K562 (cell line): ENCODE measurements at places on chromosomes 4 and X. TPM values are rescaled to one million over a fixed set of nuclear protein-coding genes. Genes with fewer than 3 reads are reported as not detected.

DNA sequence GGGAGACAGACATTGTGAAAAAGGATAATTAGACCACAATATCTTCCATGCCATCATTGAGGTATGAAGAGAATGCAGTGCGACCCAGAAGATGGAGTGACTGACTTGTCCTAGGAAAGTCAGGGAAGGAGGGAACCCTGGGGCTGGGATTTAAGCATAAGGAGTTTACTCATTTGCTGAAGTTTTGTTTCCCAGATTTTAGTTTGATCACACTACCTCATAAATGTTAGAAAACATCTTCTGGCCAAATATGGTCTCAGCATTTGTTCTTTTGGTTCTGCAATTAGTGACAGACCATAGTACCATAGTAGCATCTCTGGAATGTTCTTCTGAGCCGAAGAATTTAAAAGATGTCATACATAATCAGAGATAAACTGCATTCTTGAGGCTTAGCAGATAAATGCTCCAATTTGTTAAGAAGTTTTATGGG is 96.5 kb upstream of the PGRMC2 start:
- peaks cover 23% of the 10 kb centered on the region for H3K4me1 ChIP-seq
- no peak overlapping the region for H3K27ac ChIP-seq
- H3K4me3 ChIP-seq: no peak overlapping the region
- H3K27me3 ChIP-seq: no peaks in the 10 kb centered on the region
- DNase-seq: no peak

Gene F11
- not detected in 2 replicates for total RNA-seq

GRCh38 chrX:125778261-125778660 is 387.8 kb downstream of the DCAF12L2 start:
- no peaks in the 10 kb centered on the region for H3K27me3 ChIP-seq
- no peak overlapping the region for H3K4me3 ChIP-seq
- DNase-seq: no peak
- no peaks in the 10 kb centered on the region for H3K4me1 ChIP-seq

Gene DCAF8L1
- not detected in 2 replicates for total RNA-seq

Gene SLC9B2
- total RNA-seq: 14.6 and 15.0 TPM in 2 replicates

Gene UBE2K
- 103 and 121 TPM in 2 replicates for total RNA-seq

GRCh38 chr4:110663738-110664444 is 41.0 kb upstream of the PITX2 start:
- no peak for DNase-seq
- H3K27ac ChIP-seq: no peak overlapping the region
- no peaks in the 10 kb centered on the region for H3K4me1 ChIP-seq
- H3K4me3 ChIP-seq: no peak overlapping the region
- no peaks in the 10 kb centered on the region for H3K36me3 ChIP-seq

- no peak overlapping the region for H3K27ac ChIP-seq
- DNase-seq: no peak
- H3K4me3 ChIP-seq: no peak overlapping the region
- H3K36me3 ChIP-seq: no peaks in the 10 kb centered on the region
- H3K27me3 ChIP-seq: no peaks in the 10 kb centered on the region
Measured at GRCh38 chrX:114959729-114960128, 57.7 kb downstream of the IL13RA2 start.

Gene NXF3
- 0.40 TPM in 1 of 2 replicates, not detected in the other for total RNA-seq

Gene KIT
- total RNA-seq: 1.00 and 1.1 TPM in 2 replicates

Gene NKX6-1
- not detected in 2 replicates for total RNA-seq

DNA sequence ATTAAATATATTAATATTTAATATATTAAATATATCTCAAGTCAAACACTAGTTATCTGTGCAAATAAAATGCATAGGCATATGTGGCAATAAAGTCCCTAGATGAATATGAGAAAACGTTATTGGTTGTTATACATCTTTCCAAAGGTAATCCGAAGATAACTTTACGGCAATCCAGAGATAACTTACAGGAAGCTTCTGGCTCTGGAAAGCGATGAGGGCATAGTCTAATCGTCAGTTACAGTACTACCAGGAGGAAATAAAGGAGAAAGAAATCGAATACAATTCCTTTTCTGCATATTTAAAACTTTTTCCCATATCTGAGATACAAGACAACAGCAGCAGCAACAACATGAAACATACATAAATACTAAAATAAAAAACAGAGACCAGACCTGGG is 35.3 kb downstream of the CNOT6L start:
- no peak for DNase-seq
- no peak overlapping the region for H3K27ac ChIP-seq
- no peak overlapping the region for H3K4me3 ChIP-seq
- no peaks in the 10 kb centered on the region for H3K36me3 ChIP-seq
- no peaks in the 10 kb centered on the region for H3K27me3 ChIP-seq

- H3K27ac ChIP-seq: no peak overlapping the region
- no peaks in the 10 kb centered on the region for H3K36me3 ChIP-seq
- H3K27me3 ChIP-seq: no peaks in the 10 kb centered on the region
- no peak for DNase-seq
- H3K4me3 ChIP-seq: no peak overlapping the region
- no peaks in the 10 kb centered on the region for H3K4me1 ChIP-seq
Measured at GRCh38 chr4:163955288-163955687, 460.8 kb downstream of the TMA16 start.

- no peaks in the 10 kb centered on the region for H3K36me3 ChIP-seq
- no peak overlapping the region for H3K4me3 ChIP-seq
- no peak for DNase-seq
- no peaks in the 10 kb centered on the region; the same call in 2 of the 3 replicates for H3K27me3 ChIP-seq
- no peaks in the 10 kb centered on the region for H3K4me1 ChIP-seq
Measured at GRCh38 chr4:170011921-170012628, 14.1 kb downstream of the MFAP3L start.

Gene FGFR3
- 47.8 and 60.4 TPM in 2 replicates for total RNA-seq

Gene IQSEC2
- total RNA-seq: 35.9 and 41.8 TPM in 2 replicates

Gene TLR10
- total RNA-seq: not detected in 2 replicates

DNA sequence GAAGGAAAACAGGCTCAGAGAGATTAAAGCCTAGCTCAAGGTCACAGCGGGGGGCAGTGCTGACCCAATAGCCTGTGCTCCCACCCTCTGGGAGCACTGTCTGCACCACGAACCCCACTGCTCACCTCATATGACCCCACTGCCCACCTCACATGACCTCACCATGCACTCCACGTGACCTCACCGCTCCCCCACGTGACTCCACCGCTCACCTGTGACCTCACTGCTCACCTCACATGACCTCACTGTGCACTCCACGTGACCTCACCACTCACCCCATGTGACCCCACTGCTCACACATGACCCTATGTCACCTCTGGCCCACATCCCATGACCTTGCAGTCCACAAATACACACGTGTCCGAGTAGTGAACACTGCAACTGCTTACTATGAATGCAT is 55.4 kb downstream of the ACOX3 start:
- peak; percentile 20 for DNase-seq
- H3K36me3 ChIP-seq: no peaks in the 10 kb centered on the region
- H3K4me3 ChIP-seq: no peak overlapping the region

DNA sequence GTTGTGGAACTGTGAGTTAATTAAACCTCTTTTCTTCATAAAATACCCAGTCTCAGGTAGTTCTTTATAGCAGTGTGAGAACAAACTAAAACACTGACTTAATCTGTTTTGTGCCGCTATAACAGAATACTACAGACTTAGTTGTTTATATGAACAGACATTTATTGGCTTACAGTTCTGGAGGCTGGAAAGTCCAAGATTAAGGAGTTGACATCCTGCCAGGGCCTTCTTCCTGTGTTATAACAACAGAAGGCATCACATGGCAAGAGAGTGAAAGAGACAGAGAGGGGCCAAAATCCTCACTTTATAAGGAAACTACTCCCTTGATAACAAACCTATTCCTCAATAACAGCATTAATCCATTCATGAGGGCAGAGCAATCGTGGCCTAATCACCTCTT is 42.5 kb upstream of the KCNIP4 start:
- H3K36me3 ChIP-seq: no peaks in the 10 kb centered on the region
- no peak overlapping the region for H3K27ac ChIP-seq
- H3K4me3 ChIP-seq: no peak overlapping the region
- DNase-seq: no peak

DNA sequence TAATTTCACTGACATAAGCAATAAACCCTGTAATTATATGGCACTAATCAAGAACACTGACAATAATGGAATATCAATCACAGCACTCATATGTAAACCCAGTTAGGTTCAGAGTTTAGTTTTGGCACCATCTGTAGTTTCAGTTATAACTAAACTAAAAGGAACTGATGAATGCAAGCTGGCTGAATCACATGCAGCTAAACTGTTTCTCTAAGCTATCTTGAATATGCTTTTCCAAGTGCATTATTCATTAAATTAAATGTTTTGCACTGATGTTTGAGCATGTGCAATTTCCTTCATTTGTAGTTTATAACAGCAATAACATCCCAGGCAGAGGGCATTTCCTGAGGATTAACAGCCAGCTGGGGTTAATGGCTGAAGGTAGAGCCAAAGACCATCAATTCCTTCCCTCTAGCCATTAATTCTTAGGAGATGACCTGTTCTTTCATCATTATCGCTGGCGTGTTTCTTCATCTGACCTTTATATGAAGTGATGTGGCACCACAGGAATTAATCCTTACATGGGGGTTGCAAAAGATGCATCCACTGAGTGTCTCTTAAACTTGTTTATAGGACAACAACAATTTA is 562.8 kb upstream of the IGFBP7 start:
- no peak for DNase-seq
- H3K27ac ChIP-seq: no peak overlapping the region
- no peaks in the 10 kb centered on the region for H3K27me3 ChIP-seq
- no peak overlapping the region for H3K4me3 ChIP-seq
- H3K4me1 ChIP-seq: no peaks in the 10 kb centered on the region
- no peaks in the 10 kb centered on the region for H3K36me3 ChIP-seq

- H3K4me3 ChIP-seq: no peak overlapping the region
- no peaks in the 10 kb centered on the region for H3K36me3 ChIP-seq
- H3K27ac ChIP-seq: no peak overlapping the region
Measured at GRCh38 chrX:46254641-46255040, 290.6 kb downstream of the ZNF674 start.

Gene EDNRA
- 0.04 TPM in 1 of 2 replicates, not detected in the other for total RNA-seq

Gene RASGEF1B
- total RNA-seq: 0.35 and 0.42 TPM in 2 replicates

Gene PNMA5
- 0.20 TPM in 1 of 2 replicates, not detected in the other for total RNA-seq

Gene ARSJ
- not detected in 2 replicates for total RNA-seq
